ENCODE measurements at places on chromosomes 5 and 9. TPM values are rescaled to one million over a fixed set of nuclear protein-coding genes. Genes with fewer than 3 reads are reported as not detected.

DNA sequence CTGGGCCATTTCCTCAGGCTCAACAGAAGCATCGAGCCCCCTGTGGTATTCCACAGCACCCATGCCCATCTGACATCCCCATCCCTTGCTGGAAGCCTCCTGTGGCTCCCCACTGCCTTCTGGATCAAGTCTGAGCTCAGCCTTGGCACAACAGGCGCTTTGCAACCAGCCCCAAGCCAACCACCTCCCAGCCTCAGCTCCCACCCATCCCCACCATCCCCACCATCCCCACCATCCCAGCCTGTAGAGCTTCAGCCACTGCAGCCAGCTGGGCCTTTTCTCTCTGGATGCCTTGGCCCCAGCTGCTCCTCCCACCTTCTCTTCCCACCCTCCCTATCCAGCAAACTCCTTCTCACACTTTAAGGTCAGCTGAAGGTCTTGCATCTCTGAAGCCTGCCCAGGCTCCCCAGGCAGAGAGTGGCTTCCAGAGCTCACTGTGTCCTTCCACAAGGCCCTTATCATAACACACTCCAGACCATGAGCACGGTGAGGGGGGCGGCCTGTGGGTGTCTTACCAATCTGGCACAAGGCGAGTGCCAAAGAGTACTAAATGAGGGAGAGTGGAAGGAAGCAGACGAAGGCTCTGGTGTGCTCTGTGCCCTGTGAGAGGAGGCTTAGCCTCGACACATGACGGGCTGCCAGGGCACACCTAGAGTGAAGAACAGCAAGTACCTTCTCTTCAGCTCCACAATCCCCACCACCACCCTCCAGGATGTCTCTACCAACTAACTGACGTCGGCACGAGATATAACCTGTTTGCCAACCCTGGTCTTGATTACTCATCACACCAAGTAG lies 6.5 kb downstream of the HIGD2A start:
- DNase-seq: peak; percentile 58

DNA sequence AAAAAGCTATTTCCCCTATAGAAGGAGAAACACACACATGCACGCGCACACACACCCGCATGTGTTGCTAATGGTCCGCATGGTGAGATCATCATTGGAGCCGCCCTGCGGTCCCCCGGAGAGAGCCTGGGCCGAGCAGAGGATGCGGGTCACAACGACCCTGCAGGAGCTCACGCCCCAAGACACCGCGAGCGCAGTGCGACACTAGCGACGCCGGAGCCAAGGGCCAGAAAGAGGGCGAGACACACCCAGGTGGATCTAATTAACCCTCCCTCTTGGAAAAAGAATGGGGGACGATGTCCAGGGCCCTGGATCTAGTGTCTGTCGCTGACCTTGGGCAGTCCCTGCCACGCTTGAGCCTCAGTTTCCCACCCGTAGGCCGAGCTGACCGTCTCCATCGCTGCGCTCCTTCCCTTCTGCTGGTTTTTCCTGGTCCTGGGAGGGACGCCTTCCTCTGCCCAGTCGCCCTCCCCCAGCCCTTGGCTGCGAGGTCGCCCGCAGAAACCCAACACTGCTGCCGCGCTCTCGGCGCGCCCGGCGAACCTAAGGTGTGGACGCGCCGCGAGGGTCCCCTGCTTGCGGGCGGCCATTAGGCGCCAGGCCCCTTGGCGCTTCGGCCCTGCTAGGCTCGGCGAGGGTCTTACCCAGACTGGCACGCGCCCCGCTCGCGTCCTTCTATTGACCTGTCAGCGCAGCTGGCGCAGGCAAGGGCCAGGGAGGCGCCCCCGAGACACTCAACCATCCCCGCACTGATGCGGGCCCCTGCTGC lies 47.5 kb upstream of the RNF20 start:
- peak; percentile 79 for DNase-seq

DNA sequence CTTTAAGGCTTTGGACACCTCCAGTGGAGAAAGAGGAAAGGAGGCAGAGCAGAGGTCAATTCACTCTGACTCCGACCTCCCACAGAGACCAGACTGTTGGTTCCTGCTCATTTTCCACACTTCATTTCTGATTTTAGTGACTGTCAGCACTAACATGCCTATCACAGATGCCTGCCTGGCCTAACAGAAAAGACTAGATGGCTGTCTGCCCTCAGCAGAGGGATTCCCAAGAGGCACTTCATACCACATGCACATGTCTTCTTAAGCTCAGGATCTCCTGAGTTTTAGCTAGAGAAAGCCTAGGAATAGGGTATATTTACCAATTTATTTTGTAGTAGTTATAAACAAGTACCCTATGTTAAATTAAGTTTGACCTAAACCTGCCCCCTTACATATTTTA lies 336.0 kb downstream of the ENC1 start:
- no peak for DNase-seq

DNA sequence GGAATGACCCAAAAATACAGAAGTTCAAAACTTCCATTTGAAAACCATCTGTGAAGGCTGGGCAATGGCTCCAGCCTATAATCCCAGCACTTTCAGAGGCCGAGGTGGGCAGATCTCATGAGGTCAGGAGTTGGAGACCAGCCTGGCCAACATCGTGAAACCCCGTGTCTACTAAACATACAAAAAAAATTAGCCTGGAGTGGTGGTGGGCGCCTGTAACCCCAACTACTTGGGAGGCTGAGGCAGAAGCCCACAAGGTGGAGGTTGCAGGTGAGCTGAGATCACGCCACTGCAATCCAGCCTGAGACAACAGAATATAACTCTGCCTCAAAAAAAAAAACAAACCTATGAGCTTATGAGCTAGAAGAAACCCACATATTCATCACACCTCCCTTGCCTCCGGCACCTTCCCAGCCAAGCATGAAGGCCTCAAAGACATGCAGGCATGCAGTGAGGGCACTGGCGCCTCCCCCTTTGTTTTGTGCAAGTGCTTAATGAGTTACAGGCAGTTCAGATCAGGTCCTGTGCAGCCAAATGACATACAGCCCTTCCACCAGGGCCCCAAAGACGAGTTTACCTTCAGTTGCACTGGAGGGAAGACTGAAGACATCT lies 9.9 kb downstream of the HNRNPH1 start:
- peak; percentile 72 for DNase-seq

- no peak for DNase-seq
Measured at GRCh38 chr5:95927927-95928723, 33.5 kb downstream of the ELL2 start.

The ASPN gene
- total RNA-seq: 34.5 TPM

DNA sequence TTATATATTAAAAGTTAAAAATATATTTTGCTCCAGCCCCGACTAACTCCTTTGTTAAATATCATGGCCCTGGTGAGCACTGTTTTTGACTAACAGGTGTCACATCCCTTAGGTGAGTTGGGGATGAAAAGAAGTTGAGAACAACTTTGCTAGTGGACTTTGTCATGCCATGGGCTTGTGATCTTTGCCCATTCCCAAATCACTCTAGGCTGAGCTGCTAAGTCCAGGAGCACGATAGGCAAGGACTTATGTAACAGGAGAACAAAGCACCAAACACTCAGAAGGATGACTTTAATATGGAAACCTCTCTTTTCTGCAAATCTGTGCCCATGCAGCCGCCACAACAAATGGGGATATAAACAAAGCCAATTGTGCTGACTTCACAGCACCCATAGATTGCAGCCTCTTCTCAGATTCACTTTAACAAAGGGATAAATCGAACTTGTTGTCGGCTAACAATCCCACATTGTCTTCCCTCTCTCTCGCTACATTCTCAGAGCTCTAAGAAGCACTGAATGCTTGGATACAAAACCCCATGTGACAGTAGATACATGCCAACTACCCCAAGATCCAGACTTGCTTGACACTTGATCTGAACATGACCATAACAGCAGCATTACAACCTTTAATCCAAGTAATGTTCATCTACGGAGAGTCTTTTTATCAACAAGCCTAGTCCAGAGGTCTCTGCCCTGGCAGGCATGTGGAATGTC lies 86.8 kb upstream of the CD180 start:
- DNase-seq: no peak

The MTAP gene
- 33.0 TPM for total RNA-seq

The IL5 gene
- total RNA-seq: not detected

DNA sequence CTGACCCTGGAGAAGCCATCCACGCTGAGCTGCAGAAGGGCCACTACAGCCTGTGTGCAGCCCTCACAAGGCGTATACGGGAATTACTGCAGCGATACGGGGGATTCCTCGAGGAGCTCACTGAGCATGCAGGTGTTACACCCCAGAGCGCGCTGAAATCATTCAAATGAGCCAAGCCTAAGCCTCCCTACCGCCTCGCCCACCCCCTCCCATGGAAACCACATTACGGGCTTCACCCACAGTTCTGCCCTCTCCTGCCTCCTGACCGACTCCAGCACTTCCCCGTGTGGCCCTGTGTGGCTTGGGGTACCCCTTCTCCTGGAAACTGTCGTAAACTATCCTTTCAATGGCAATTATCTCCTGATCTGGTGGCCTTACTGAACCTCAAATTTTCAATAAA lies 13.3 kb downstream of the SURF6 start:
- DNase-seq: no peak

The FXN gene
- 9.3 TPM for total RNA-seq

The PCDHB9 gene
- total RNA-seq: 1.1 TPM

All from posterior vena cava (tissue), 2 donors.